ENCODE measurements at places on chromosomes 3 and 15. TPM values are rescaled to one million over a fixed set of nuclear protein-coding genes. Genes with fewer than 3 reads are reported as not detected.

DNA sequence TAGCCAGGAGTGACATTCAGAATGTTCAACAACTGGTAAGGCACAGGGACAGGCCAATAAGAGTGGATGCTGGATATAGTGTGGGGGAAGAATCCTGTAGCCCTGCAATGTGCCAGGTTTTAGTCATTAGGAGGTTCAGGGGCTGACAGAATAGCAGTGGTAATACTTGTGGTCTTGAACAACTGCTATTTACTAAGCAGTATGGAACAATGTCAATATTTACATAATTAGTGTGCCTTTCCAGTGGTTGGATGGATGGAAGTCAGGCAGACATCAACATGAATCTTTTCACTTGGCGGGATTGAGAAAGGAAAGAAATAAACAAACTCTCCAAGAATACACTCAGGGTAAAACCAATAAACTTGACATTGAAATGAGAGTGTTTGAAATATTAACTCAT, 55.1 kb downstream of the OTOL1 start:
- no peaks in the 10 kb centered on the region for H3K36me3 ChIP-seq
- no peak overlapping the region for H3K27ac ChIP-seq
- no peaks in the 10 kb centered on the region for H3K4me1 ChIP-seq
- DNase-seq, result no peak
- H3K4me3 ChIP-seq, result no peak overlapping the region

GRCh38 chr3:143875546-143875945, 27.3 kb upstream of the SLC9A9 start:
- H3K4me3 ChIP-seq, result no peak overlapping the region
- no peaks in the 10 kb centered on the region for H3K36me3 ChIP-seq
- H3K4me1 ChIP-seq, result no peaks in the 10 kb centered on the region
- DNase-seq, result no peak

DNA sequence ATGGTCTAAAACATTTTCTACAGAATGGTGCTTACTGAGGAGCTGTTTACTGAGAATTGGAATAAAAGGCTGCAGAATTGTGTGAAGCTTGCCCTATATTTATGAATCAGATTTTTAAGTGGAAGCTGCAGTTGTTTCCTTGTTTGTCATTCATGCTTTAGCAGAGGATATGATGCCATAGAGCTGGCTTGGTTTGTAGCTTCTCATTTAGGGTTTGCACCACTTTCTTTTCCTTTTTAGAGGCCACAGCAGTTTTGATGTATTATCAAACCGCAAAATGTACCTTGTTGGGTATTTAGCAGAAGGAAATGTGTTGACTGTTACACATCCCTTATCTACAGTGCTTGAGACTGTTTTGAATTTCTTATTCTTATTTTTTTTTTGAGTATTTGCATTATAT, 66.2 kb downstream of the RASA2 start:
- DNase-seq, result no peak
- no peaks in the 10 kb centered on the region for H3K4me1 ChIP-seq
- H3K27me3 ChIP-seq, result no peaks in the 10 kb centered on the region
- H3K36me3 ChIP-seq, result peaks cover 9% of the 10 kb centered on the region
- no peak overlapping the region for H3K4me3 ChIP-seq

DNA sequence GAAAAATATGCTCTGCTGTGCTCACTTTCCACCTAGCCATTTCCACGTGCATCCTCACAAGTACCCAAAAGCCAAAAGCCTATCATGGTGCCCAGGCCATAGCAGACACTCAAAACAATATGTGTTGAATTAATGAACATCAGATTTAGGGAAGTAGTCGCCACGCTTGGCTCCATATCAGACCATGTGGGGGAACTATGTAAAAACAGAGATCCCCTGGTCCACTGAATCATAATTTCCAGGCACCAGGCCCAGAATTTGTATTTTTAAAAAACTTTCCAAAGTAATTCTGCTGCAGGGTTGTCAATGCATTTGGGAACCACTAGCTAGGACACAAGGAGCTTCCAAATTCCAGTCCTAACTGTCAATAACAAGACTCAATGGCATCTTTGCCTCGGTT, 77.3 kb downstream of the CNTN3 start:
- H3K4me3 ChIP-seq, result no peak overlapping the region
- no peaks in the 10 kb centered on the region for H3K4me1 ChIP-seq
- H3K36me3 ChIP-seq, result no peaks in the 10 kb centered on the region
- no peak overlapping the region for H3K27ac ChIP-seq

- H3K27ac ChIP-seq, result no peak overlapping the region
- no peaks in the 10 kb centered on the region for H3K27me3 ChIP-seq
- DNase-seq, result no peak
- H3K36me3 ChIP-seq, result no peaks in the 10 kb centered on the region
These were observed 25.0 kb downstream of the GMPS start for GRCh38 chr3:155895379-155895900.

GRCh38 chr3:147418371-147418781, 9.2 kb downstream of the ZIC1 start:
- H3K4me3 ChIP-seq, result no peak overlapping the region
- H3K27me3 ChIP-seq, result peaks cover 2% of the 10 kb centered on the region
- DNase-seq, result no peak
- no peaks in the 10 kb centered on the region for H3K36me3 ChIP-seq
- no peak overlapping the region for H3K27ac ChIP-seq

GRCh38 chr3:10228248-10228950, 19.9 kb upstream of the TATDN2 start:
- no peaks in the 10 kb centered on the region for H3K4me1 ChIP-seq
- H3K27ac ChIP-seq, result no peak overlapping the region
- DNase-seq, result no peak
- H3K4me3 ChIP-seq, result no peak overlapping the region
- H3K27me3 ChIP-seq, result no peaks in the 10 kb centered on the region
- no peaks in the 10 kb centered on the region for H3K36me3 ChIP-seq

The DNAH12 gene
- total RNA-seq, result 0.33 TPM

DNA sequence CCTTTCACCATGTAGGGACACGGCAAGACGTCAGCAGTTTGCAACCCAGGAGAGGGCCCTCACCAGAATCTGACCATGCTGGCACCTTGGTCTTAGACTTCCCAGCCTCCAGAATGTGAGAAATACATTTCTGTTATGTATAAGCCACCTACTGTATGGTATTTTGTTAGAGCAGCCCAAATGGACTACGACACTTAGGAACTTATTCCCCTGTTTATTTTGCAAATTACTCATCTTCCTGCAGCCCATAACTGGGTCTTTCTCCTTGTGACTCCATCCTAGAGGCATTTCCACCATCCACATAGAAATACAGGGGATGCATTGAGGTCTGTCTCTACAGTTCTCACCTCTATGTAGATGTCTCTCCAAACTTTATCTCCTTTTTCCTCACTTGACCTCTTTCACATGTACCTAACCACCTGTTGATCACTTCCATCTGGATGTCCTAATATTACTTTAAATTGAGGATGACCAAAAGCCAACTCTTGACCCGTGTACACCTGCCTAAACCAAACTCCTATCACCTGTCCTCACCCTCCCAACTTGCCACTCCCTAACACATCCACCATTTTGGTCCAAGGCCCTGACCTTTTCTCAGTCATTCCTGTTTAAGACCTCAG, 406.0 kb upstream of the WNT5A start:
- no peaks in the 10 kb centered on the region for H3K27me3 ChIP-seq
- H3K4me1 ChIP-seq, result no peaks in the 10 kb centered on the region
- H3K36me3 ChIP-seq, result no peaks in the 10 kb centered on the region
- DNase-seq, result no peak
- no peak overlapping the region for H3K4me3 ChIP-seq
- no peak overlapping the region for H3K27ac ChIP-seq

GRCh38 chr3:77039606-77040171, at the start of gene ROBO2:
Gene ROBO2, plus strand, starts transcription at chr3:77040099. Its CDS starts 687 bp downstream, at chr3:77040786.
- H3K27ac ChIP-seq, result no peak within 1 kb of the TSS
- peak within 1 kb of the TSS; percentile 51 for H3K4me3 ChIP-seq
- no peak for DNase-seq
- H3K36me3 ChIP-seq, result no peaks in the 10 kb centered on the region
- no peaks in the 10 kb centered on the region for H3K27me3 ChIP-seq

DNA sequence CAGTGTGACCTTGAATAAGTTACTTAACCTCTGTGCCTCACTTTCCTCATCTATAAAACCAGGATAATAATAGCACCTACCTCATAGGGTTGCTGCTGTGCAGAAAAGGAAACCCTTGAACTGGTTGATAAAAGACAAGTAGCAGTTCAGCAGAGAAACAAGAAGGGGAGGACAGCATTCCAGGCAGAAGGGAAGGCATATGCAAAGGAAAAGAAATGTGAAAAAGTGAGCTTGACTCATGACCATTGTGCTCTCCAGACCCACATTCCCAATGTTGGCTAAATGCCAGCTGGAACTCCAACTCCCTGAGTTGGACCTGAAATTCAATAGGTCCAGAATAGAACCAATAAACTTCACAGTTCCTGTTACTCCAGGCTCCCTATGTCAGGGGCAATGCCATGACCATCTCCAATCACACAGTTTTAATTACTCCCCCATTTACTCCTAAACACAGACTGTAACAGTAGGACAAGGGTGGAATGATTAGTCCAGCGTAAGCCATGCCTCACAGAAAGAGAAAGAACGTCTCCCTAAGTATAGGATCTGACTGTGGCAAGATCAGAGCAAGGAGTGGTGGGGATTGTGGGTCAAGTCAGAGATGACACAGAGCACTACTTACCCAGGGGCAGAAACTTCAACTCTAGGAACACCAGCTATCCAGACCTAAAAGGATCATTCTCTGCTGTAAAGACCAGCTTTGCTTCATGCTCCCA, 26.9 kb downstream of the PRKAR2A start:
- no peak for DNase-seq
- H3K4me1 ChIP-seq, result no peaks in the 10 kb centered on the region
- H3K27ac ChIP-seq, result no peak overlapping the region
- no peaks in the 10 kb centered on the region for H3K27me3 ChIP-seq
- no peaks in the 10 kb centered on the region for H3K36me3 ChIP-seq

The TGM5 gene
- total RNA-seq, result 1.6 TPM

- no peaks in the 10 kb centered on the region for H3K27me3 ChIP-seq
- no peak overlapping the region for H3K27ac ChIP-seq
- no peak overlapping the region for H3K4me3 ChIP-seq
- H3K36me3 ChIP-seq, result no peaks in the 10 kb centered on the region
These were observed 3.4 kb upstream of the CPOX start for GRCh38 chr3:98596541-98597500.

The RLBP1 gene
- total RNA-seq, result not detected

DNA sequence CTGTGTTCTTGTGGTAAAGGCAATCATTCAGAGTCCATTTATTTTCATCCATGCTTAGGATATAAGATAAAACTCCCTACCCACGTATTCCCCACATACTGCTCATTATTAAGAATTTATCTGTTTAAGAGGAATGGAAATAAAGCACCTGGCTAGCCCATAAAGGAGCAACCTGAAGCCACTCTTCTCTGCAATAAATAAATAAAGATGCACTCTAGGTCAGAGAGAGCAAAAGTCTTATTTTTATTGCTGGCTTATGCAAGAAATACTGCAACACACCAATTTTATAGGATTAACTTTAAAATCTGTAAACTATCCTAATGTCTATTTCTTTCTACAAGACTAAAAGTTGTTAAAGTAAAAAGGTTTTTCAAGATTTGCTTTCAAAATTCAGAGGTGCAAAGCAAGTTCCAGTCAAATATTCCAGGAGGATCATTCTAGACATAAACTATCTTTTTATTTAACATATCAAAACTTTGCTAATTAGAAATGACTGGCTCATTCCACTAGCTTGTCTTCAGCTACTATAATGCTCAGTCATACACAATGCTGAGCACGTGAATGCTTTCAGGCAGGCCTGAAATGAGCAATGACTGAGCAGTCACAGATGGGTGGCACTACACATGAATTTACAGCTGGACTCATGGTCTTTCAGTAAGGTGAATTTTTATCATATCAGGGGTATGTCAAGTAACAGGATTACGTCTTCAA, 7.1 kb downstream of the TJP1 start:
- no peak overlapping the region for H3K27ac ChIP-seq
- DNase-seq, result no peak
- no peak overlapping the region for H3K4me3 ChIP-seq
- no peaks in the 10 kb centered on the region for H3K4me1 ChIP-seq

The FES gene
- total RNA-seq, result 54.7 TPM

The ATG3 gene
- 68.2 TPM for total RNA-seq

DNA sequence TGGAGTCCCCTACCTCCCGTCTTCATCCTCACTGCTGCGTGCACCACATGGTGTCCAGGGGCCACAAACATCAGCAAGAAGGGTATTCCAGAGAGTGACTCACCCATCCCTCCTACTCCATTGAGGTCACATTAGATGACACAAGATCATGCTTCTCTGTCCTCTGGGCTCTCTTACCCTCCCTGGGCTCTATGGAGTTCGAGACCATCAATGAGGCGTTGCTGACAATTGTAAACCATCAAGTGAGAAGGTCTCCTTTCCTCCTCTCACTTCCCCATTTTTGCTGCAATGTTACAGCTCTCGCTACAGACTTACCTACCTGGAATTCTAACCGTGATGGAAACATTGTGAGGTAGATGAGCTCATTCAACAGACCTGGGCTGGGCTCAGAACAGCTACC, 51.7 kb downstream of the HMCES start:
- H3K27me3 ChIP-seq, result no peaks in the 10 kb centered on the region
- H3K27ac ChIP-seq, result no peak overlapping the region
- H3K4me3 ChIP-seq, result no peak overlapping the region
- H3K36me3 ChIP-seq, result no peaks in the 10 kb centered on the region
- no peak for DNase-seq

DNA sequence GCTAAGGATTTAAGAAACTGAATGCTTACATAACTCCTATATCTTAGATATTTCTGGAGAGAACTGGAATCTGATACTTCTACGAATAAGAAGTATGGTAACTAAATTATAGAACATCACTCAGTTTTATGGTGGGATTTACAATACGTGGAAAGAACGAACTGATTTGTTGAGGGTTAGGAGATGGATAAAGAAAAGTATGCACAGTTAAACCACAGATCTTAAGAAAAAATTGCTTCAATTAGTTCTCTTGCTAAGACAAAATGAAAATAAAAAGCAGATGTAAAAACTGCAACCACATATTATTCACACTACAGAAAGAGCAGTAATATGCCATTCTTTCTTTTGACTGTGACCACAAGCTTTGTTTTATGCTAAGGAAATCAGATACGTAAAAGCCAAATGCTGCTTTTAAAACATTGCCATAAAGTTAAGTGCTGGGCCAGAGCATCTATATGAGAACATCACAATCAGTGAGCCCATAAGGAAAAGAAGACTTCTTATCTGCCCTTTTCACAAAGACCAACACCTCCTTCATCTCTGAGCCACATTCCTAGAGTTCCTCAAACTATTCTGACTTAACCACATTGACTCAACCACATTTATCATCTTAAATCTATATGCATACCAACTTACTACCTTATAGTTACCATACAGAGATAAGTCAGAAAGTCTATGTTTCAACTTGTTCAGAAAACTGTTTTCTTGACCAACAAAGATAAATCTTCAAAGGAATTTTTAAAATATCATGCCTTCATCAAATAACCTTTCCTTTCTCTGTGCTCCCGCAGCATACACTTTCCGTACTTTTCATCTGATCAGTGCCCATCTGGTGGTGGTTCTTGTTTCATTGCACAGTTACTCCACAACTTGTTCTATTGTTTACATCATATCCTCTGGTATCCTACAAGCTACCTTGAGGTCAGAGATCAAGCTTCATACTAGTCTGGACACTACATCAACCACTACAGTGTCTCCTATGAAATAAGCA, 61.7 kb downstream of the FSIP1 start:
- H3K27me3 ChIP-seq, result no peaks in the 10 kb centered on the region
- no peaks in the 10 kb centered on the region for H3K4me1 ChIP-seq
- no peak for DNase-seq
- no peak overlapping the region for H3K27ac ChIP-seq
- no peak overlapping the region for H3K4me3 ChIP-seq
- no peaks in the 10 kb centered on the region for H3K36me3 ChIP-seq

The SCAMP5 gene
- 2.2 TPM for total RNA-seq

Data from breast epithelium (tissue), 4 donors.